Activated naive CD4-positive, alpha-beta T cell treated with anti-CD3 and anti-CD28 coated beads, Interleukin-2, amount 50 U/mL, for 16 hours (primary cell): ENCODE measurements at places on chromosomes 12 and 14.

DNA sequence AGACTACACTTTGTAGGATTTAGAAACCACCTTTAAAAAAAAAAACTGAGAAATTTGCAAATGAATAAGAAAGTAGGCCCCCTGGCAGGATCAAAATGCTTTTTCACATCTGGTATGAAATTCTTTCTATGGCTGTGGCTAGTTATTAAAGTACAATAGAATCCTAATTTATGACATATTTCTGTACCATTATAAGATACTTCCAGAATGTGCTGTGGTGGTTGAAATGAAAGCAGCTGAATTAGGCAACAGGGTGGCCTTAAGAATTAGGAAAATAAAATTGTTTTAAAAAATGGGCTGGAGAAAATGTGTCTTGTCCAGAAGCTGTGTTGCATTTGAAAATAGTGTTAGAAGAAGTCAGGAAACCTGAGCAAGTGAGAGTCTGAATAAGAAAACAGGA lies 85.9 kb upstream of the PDE3A start:
- no peak for DNase-seq

DNA sequence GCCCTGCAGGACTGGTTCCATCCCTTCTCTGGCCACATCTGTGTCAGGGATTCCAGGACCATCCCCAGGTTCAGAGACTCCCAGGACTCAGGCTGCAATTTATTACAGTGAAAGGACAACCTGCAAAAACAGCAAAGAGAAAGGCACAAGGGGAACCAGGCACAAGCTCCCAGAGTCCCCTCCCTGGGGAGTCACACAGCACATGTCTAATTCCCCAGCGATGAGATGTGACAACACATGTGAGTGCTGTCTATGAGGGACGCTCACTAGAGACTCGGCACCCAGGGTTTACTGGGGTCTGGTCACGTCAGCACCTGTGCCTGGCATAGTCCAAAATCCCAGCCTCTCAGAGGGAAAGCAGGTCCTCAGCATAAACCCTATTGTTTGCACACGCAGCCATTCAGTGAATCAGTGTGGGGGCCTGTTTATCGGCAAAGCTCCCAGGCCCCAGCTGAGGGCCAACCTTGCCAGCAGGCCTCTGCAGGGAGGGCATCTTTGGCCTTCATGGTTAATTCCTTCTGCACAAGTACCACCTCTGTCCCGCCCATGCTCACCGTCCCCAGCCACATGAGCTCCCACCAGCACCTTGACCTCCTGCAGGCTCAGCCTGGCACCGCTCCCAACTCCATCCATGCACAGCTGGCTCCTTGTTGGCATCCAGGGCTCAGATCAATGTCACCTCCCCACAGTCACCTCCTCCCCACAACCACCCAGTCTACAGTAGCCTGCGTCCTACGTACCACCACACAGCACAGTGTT lies 198.9 kb upstream of the SFSWAP start:
- DNase-seq: no peak

- no peak for DNase-seq
These were observed 386.4 kb upstream of the PDE3A start for GRCh38 chr12:19981944-19982343.

DNA sequence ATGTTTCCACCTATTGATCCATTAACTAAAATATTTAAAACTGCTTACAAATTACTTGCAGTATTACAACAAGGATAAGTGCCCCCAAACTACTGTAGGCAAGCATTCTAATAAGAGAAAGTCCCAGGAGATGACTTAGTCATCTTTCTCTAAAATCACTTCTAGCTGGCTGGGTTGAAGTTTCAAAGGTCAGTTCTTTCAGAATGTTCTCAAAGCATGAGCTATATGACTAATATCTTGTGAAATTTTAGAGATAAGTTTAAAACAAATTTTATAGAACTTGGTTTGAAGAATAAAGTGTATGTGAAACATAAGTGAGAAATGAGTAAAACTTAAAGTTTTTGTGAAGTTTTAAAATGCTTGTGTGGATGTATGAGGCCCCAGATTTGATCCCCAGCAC lies 24.3 kb upstream of the OR6J1 start:
- no peak for DNase-seq

- DNase-seq: no peak
These were observed 166.7 kb downstream of the SLC38A4 start for GRCh38 chr12:46659032-46659650.

DNA sequence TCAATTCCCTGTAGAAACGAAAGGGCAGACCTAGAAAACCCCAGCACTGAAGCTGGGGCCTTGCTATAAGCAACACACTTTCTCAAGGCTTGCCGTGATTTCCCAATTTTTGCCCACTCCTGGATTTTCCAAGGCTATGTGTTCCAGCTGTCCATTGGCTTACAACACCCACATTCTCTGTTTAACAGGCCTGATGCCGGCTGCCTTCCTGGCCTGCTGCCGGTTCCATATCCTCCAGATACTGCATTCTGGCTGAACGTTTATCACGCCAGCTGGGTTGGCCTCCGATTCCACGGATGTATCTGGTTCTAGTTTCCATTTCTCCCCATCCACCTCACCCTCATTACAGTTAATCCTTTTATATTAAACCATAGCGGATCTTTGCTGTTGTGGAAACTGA lies 2.0 kb upstream of the PCNX1 start:
- no peak for DNase-seq

DNA sequence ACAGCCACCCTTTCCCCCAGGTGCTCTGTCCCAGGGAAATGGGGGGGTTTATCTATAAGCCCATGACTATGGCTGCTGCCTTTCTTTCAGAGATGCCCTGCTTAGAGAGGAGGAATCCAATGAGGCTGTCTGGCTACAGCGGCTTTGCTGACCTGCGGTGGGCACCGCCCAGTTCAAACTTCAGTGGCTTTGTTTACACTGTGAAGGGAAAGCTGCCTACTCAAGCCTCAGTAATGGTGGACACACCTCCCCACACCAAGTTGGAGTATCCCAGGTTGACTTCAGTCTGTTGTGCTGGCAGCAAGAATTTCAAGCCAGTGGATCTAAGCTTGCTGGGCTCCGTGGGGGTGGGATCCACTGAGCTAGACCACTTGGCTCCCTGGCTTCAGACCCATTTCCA lies 869.2 kb downstream of the SLC6A15 start:
- DNase-seq: no peak
